ENCODE measurements at places on chromosomes 2 and 18.

DNA sequence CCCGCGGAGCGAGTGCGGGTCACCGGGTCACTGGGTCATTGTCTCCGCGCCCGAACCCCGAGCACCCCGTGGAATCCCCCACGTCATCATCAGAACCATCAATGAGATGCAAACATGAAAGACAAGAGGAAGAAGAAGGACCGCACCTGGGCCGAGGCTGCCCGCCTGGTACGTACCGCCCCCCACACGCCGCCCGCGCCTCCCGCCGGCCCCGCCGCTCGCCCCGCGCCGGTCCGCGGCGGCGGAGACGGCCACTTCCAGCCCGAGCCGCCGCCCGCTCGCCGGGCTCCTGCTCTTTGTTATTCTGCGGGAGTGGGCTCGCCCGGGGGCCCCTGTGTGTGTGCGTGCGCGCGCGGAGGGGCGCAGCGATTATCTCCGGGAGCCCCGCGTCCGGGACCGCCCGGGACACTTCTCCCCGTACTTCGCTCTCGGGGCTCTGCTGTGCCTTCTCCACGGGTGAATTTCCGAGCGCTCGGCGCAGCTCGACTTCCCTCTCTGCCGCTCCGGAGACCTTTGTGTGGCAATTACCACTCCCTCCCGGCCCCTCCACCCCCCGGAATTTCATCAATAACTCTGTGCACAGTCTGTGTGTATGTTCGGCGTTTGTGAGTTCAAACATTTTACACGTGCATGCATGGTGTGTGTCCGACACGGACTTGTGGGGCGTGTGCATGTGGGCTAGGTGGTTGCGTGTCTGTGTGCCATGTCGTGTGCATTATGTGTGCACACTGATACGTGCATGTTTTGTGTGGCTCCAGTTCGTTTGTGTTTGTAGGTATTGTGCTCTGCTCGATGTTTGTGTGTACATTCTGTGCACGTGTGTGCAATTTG is 714 bp downstream of the ASXL3 start:
- DNase-seq: no peak

- no peak for DNase-seq
These were observed 357.4 kb upstream of the GULP1 start for GRCh38 chr2:187934236-187934635.

DNA sequence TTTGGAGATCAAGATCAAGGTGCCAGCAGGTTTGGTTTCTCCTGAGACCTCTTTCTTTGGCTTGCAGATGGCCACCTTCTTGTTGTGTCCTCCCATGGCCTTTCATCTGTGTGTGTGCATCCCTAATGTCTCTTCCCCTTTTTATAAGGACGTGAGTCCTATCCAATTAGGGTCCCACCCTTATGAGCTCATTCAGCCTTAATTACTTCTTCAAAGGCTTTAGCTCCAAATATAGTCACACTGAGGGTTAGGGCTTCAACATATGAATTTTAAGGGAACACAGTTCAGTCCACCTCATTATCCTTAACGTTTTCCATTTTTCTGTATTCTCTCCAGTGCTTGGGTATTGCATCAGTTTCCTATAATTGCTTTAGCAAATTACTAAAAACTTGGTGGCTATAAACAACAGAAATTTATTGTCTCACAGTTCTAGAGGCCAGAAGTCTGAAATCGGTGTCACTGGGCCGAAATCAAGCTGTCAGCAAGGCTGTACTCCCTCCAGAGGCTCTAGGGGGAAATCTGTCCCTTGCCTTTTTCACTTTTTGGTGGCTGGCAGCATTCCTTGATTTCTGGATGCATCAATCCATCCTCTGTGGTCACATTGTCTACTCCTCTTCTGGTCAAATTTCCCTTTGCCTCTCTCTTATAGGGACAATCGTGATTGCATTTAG is 34.1 kb downstream of the CDC42EP3 start:
- no peak for DNase-seq

GRCh38 chr2:163734401-163734800 is 1.4 kb downstream of the FIGN start:
- DNase-seq: no peak

- no peak for DNase-seq
These were observed 573.7 kb downstream of the THSD7B start for GRCh38 chr2:137339051-137339450.

- DNase-seq: no peak
These were observed 5.7 kb downstream of the PARD3B start for GRCh38 chr2:204550751-204551511.

DNA sequence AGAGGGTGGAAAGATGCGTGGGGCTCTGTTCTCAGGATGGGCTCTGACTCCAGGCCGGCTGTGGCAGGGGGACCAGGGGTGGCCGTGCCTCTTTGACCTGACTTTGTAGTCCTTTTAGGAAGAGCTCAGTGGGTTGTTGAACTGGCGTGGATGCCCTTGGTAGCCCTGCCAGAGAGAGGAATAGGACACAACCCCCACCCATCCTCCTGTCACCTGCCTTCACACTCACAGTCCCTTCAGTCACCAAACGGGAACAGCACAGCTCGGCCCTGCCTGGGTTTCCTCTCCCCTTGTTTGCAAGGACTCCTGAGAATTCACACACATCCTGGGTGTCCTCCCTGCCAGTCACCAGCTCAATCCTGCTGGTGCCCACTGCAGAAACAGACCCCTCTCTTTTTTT is 20.1 kb upstream of the MRPL33 start:
- no peak for DNase-seq

DNA sequence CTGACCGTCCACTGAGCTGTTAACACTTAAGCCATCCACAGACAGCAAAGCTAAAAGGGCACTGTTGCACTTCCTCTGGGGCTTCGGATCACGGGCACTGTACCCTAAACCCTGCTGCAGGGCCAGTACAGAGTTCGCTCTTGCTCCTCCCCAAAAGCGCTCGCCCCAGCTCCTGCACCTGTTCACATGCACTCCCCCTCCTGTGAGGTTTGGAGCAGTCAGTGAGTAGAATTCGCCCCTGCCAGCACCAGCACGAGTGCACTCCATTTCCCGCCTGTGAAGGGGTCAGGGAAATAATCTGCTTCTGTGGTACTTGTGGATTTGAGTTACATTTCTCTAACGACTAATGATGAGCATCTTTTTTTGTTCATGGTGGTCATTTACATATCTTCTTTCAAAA is 158.8 kb downstream of the PTPRM start:
- DNase-seq: no peak

DNA sequence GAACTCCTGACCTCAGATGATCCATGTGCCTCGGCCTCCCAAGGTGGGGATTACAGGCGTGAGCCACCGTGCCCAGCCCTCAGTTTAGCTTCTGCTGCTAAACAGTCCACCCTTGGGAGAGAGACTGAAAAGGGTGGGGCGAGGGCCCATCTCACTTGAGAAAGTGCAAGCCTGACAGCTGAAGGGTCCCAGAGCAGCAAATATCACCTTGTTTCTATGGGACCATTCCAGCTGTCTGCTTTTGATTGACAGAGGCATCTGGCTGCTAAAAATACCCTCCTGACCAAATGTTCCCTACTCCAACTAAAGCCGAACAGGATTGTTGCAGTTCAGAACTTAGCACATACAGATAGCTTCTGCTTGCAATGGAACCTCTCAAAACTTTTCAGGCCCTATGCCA is 436 bp upstream of the SMYD1 start:
- no peak for DNase-seq

GRCh38 chr2:200353120-200353519 is 46.6 kb downstream of the SPATS2L start:
- DNase-seq: no peak

DNA sequence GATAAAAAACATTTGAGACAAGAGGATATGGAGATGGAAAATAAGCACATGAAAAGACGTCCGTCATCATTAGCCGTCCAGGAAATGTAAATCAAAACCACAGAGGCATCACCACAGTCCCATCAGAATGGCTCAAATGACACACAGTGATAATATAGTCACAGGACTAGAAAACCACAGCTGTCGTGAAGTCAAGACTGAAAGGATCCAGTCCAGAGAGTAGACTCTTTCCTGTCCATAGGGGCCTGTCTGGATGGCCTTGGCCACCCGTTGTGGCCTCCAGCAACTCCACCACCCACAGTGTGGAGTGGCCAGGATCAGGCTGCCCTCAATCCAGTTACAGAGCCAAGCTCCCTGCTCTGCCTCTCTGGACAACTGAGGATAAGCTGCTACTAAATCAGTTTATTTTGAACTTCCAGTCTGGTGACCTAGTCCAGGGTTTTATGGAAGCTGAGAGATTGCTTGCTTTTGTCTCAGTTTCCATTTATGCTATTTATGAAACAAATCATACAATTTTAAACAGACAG is 60.4 kb downstream of the RHOB start:
- peak; percentile 28 for DNase-seq

DNA sequence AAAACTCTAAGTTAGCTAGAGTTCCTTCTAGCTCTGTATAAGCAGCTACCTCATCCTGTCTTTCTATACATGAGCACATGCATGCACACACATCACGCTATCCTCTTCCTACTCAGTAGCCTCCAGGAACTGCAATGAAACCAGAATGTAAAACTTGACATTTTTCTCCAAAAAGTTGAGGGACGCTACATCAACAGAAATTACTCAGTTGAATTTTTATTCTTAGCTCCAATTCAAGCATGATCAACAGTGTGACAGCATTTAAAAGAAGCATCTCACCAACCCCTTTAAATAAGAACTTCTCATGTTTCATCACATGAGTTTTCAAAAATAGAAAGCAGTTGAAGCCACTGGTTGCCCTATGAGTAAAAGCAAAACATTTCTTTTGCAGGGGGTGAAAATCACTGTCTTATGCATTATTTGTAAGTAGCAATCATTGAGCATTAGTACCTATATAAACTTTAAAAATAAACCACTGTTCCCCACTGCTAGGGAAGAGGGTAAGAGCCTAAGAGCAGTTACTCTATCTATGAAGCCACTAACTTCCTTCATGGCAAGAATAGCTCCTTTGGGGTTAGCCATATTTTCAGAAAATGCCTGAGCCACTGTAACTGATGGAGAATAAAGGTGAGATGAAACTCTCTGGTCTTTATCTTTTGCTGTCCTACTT is 77.9 kb upstream of the ARL5A start:
- no peak for DNase-seq

GRCh38 chr2:231988179-231988866 is 26.8 kb downstream of the DIS3L2 start:
- no peak for DNase-seq

DNA sequence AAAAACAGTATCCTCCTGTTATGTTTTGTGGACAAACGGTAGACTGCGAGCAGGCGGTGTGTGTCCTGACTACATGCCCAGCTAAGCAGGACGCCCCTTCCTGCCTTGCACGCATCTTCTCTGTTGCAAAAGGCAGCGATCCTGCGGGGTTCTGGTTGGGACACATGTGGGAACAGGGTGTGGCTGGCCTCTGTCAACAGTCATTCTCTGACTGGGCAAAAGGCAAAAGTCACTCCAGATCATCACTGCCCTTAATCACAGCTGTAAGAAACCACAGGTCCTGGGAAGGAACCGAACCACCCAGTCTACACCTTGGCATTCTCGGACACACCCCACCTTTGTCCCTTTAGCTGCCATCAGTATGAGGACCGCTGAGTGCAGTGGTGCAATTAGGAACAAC is 44.3 kb upstream of the TMEM87B start:
- DNase-seq: no peak

DNA sequence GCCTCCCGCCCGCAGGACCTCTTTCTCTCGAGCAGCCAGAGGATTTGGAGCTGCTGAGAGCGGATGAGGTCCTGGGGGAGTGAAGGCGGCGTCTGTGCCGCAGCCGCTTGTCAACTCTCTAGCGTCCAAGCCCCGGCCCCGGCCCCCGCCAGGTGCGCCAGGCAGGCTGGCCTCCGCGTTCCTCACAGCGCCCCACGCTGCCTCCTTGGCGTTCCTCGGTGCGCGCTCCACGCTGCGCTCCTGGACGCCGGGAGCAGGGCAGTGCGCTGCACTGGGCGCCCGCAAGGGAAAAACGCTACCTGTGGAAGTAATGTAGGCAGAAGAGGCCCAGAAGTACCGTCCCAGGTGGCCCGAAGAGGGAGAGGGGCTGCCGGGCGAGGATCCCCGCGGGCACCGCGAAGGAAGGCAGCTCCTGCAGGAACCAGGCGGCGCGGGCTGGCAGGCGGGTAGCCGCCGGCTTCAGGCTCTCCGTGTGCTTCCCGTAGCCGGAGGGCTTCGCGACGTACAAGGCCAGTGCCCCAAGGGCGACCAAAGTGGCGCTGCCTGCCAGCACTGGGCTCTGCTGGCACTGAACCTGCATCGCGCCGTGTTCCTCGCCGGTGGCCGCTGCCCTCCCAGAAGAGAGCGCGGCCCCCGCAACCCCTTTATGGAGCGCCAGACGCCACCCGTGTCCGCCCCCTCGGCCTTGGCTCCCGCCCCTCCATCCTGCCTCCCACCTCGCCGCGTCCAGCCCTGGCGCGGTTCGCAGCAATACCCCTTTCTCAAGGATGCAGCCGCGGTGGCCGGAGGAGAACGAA is at the start of gene SRD5A2:
TSS of gene SRD5A2 (minus strand) at position 618 of the 797 bp plus-strand sequence. CDS start at position 580, 38 bp downstream.
- DNase-seq: no peak

DNA sequence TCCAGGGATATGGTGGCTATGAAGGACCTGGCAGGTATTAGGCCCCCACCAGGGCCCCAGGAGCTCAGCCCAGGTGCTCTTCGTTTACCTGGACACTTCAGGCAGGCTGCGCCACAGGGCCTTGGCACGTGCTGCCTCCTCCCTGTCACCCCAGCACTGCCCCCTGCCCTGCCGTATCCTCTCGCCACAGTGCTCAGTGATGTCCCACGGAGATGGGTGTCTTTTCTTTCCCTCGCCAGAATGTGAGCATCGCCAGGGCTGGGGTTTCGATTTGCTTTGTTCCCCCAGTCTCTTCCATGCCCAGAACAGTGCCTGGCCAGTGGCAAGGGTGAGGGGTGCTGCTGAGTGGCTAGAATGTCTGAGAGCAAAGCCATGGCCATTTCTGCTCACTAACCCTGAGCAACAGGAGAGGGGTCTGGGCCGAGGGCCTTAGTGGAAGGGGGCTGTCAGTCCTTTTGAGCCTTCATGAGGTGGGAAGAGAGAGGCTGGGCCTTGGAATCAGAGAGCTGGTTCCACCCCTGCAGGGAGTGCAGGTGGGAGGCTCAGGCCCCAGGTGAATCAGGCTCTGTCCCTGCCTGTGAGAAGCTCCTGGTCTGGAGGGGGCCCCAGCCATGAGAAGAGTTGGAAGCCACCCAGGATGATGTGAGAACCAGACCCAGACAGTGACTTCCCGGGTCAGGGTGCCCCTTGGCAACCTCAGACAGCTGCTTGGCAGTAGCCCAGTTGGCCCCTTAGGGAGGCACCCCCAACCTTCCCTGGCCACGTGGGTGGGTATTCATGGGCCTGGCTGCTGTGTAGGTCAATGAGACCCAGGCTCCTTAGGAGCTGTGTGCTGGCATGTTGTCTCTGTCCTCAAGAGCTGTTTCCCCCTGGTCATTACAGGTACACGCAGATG is 129.9 kb upstream of the HS6ST1 start:
- DNase-seq: no peak

DNA sequence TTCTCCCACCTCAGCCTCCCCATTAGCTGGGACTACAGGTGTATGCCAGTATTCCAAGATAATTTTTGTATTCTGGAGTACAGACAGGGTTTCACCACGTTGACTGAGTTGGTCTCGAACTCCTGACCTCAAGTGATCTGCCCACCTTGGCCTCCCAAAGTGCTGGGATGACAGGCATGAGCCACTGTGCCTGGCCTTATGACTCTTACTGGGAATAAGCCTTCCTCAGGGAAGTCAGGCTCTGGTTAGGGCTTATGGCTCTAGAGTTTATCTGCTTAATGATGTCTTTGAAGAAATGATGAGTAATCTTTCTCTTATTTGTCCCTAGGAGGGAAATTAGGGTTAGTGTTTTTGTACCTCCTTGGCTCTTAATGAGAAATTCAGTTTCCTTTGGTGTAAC is 187.7 kb downstream of the FAM210A start:
- no peak for DNase-seq

Data from dermis microvascular lymphatic vessel endothelial cell (primary cell).